ENCODE measurements at places on chromosomes 6 and 20.
A peak's percentile ranks its signal among the peaks of the same experiment; 100 is the strongest.

DNA sequence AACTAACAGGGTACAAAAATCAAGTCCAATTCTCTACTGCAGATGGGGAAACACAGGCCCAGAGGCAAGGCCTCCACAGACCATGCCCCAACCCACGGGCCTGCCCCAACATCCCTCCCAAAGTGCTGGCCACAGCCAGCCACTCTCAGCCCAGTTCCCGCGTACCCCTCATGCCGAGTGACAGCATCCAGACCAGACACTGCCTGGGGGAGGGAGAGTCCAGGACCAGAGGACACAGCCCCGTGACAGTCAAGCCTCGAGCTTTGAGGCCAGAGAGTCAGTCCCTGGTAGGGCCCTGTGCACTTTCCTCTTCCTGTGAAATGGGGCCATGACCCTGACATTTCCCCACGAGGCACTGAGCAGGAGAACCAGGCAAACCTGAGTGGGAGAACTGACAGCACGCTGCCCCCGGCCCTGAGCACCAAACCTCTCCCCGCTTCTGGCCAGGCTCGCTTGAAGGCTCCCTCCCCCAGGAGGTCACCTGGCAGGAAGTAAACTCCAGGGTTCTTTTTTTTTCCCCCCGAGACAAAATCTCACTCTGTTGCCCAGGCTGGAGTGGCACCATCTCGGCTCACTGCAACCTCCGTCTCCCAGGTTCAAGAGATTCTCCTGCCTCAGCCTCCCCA, 4.9 kb downstream of the MYL9 start:
- DNase-seq: no peak

DNA sequence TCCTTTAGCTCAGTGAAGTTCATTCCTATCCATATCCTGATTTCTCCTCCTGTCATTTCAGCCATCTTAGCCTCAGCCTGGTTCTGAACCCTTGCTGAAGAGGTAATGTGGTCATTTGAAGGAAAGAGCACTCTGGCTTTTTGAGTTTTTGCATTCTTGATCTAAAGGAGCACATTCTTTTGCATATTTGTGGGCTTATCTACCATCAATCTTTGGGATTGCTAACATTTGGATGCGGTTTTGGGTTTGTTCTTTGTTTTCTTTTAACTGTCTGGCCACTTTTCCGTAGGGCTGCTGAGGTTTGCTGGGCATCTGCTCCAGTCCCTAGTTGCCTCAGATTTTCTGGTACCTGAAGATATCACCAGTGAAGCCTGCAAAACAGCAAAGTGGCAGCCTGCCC, 238.3 kb downstream of the EPM2A start:
- DNase-seq: no peak

- no peak for DNase-seq
Measured at GRCh38 chr20:43996240-43996930, 81.7 kb downstream of the TOX2 start.

DNA sequence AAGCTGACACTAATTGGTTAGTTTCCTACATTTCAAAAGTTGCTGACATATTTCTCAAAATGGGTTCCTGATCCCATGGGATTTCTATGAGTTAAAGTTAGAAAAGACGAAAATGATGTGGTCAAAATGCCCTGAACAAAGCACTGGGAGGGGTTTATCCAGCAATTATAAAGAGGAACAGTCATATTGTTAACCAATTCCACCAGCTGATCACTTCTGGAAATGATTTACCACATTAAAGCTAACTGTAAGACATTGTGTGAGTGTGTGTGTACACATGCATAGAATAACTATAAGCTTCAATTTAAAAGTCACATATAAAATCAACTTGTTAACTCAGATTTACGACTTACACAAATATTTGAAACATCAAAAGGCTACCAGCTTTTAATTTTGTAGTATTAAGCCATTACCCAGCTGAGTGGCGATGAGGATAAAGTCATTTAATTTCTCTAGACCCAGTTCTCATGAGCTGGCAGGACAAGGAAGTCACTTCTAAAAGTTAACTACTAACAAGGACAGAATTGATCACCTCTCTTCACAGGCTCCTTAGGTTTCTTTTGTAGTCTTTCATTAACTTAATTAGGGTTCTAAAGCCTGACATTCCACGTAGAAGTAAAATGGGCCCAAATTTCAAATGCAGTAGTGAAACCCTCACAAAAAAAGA, 40.4 kb downstream of the MAN1A1 start:
- no peak for DNase-seq

DNA sequence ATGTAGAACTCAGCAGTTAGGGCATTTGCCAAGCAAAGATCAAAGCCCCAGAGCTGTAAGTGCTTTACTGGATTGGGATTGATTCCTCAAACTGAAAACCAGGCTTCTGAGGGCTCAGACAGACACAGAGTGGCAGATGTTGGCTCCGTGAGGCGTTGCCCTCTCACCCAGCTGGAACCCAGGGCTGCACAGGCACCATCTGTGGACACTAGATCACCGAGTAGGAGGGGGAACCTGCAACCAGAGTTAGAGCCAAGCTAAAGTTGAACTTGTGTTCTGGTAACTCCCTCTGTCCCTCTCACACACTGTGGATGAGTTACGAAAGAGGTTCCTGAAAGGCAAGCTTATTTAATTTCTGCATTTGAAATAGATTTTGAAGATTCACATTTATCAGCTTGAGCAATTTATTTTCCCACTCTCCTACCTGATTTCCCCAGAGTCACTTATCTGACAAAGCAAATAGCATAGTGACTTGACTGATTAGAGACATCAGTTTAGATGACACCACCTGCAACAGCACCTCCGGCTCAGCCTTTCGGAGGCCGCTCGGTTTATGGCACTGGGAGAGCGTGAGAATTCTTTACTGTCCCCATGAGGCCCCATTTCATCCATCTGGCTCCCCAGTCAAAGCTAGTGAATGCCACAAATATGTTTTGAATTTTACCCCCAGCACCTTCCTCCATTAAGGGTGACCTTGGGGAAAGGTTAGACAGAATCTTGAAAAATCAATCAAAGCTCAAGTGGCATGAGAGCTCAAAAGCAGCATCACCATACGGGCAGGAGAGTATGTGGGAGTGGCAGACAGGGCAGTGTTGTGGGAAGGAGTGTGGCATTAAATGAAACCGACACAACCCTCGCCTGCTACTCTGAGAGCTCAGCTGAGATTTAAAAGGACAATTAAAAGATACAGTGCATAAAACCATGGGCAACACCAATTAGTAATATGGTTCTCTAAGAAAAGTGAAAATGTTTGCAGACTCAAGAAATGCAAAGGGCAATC, 48.5 kb downstream of the RPF2 start:
- DNase-seq: no peak

DNA sequence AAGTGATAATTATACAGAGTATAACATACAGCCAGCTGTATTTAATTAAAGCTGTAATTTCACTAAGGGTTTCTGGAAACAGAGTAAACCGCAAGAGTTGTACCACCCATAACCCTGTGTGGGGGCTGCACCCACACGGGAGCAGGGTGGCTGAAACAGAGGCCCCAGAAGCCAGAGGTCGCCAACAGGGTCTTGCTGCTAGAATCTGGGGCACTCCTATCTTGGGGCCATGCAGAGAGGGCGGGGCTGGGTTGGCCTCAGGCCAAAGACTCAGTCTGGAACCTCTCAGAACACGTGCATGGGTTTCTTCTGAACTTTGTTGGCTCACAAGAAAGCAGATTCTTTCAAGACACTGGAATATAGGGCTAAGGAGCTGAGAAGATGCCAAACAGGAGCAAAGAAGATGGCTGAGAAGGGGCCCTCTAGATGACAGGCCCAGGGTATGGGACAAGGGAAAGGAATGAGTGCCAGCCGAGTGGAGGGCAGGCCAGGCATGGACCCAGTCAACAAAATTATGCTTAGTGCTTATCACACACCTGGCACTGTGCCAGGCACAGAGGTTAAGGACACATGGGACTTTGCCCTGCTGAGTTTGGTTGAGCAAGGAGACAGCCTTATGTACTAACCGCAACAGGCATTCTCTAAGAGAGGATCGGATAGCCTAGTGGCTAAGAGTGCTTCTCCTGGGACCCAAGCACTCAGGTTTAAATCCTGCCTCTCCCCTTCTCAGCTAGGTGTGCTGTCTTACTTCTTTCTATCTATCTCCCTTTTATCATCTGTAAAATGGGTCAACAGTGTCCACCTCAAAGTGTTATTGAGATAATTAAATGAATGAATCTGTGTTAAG, 96.6 kb upstream of the FOXP4 start:
- peak; percentile 21 for DNase-seq

DNA sequence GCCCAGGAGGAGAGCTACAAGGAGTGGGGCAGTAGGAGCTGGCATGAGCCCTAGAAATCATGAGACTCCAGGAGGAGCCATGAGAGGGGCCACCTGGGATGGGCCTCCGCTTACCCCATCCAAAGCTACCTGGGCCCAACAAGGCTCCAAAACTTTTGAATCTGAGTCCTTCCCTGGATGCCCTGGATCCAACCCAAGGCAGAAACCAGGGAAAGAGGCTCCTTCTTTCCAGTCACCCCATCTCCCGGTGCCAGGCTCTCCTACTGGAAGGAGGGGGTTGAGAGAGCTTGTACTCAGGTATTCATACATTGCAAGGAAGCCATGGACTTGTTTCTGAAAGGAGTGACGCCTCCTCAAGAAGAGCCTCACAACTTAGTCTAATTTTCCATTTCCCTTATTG, 7.8 kb upstream of the SIRPG start:
- DNase-seq: no peak

GRCh38 chr6:130841128-130841728, 14.0 kb downstream of the SMLR1 start:
- no peak for DNase-seq

- DNase-seq: no peak
Measured at GRCh38 chr6:157660414-157660813, 162.6 kb upstream of the SNX9 start.

GRCh38 chr20:61880706-61881105, 185.0 kb downstream of the TAF4 start:
- DNase-seq: no peak

DNA sequence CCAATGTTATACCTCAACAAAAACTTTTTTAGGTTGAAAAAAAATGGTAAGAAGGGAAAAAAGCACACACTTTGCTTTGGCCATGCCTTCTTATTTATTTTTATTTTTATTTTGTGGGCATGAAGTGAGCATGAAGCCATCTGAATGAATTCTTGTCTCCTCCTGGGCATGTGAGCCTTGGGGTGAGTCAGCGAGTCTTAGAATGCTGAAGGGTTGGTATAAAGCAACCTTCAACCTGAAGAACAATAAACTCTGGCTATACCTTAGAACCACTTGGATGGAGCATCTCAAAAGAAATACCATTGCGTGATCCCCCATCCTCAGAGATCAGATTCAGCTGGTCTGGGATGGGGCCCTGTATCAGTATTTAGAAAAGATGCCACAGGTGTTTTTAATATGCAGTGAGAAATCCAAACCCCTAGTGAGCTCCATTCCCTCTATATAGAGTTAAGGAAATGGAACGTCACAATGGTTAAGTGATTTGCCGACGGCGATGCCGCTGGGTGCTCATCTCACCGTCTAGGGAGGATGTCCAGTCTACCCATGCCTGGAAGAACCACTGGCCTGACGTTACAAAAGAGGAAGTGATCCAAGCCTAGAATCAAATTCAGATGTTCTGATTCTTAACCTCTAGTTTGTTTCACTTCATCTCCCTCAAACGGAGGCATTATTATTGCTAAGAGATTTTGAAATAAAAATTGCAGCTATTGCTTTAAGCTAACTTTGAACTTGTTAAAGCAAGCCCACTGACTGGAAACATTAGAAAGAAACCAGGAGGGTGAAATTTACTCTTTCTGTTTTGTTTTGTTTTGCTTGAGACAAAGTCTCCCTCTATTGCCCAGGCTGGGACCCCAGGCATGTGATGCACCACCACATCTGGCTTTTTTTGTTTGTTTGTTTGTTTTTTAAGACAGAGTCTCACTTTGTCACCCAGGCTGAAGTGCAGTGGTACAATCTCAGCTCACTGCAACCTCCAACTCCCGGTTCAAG, 67.1 kb downstream of the EDN1 start:
- peak; percentile 53 for DNase-seq

DNA sequence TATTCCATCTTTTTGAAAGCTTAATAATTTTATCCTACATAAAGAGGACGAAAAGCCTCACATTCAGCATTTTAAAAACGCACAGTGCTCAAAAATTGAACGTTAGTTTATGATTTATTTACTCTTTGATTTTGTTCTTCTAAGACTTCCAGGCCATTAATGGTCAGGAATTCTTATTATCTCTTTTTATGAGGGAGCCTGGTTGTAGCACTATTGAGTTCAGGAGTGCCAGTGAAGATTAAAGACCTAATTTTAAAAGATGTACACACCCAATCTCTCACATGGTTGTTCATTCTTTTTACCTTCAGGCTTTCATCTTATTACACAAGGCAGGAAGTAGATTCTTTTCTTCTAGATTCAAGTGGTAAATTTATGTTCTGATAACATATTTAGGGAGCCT, 68.6 kb downstream of the HDDC2 start:
- DNase-seq: no peak

Measured in NAMALWA (cell line).